ENCODE measurements at places on chromosomes 6 and 20.

DNA sequence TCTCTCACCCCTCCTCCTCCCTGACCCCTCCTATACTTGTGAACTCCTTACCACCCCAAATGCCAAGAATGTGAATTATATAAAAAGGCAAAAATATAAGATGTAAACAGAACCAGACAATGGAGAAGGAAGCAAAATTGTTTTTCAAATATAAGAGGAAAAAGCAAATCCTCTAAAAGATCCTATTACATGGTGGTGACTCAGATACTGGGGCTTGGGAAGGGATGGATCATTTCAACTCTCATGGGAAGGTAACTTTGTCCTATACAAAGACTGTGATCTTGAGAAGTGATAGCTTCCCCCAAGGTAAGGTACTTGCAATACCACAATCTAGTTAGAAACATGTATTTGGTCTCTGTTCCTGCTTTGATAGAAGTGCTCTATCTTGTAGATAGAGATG is 24.6 kb upstream of the TNFRSF21 start:
- no peak for DNase-seq

DNA sequence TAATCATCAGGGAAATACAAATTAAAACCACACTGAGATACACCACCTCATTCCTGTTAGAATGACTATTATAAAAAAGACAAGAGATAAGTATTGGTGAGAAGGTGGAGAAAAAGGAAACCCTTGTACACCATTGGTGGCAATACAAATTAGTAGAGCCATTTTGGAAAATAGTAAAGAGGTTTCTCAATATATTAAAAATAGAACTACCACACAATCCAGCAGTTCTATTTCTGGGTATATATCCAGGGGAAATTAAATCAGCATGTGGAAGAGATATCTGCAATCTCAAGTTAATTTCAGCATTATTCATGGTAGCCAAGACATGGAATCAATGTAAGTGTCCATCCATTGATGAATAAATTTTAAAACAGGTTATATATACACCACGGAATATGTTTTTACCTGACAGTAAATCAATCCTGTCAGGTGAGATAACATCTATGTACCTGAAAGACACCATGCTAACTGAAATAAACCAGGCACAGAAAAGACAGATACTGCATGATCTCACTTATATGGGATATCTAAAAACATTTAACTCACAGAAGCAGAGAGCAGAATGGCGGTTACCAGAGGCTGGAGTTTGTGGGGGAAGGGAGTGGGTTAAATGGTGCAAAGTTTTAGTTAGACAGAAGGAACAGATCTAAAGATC is 64.1 kb downstream of the SHPRH start:
- no peak for DNase-seq

GRCh38 chr6:120290964-120291363 is 941.4 kb upstream of the MAN1A1 start:
- no peak for DNase-seq

DNA sequence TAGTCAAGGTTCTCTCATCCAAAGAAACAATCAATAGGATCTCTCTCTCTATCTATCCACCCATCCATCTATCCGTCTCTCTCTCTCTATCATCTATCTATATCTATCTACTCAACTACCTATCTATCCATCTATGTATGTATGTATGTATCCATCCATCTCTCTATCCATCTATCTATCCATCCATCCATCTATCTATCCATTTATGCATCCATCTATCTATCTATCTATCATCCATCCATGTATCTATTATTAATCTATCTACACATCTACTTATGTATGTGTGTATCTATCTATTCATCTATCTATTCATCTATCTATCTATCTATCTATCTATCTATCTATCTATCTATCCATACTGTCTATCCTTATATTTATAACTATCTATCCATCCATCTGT is 99.3 kb downstream of the FNDC1 start:
- DNase-seq = no peak

GRCh38 chr20:53597521-53598120 is 4.0 kb upstream of the ZNF217 start:
- DNase-seq = no peak

DNA sequence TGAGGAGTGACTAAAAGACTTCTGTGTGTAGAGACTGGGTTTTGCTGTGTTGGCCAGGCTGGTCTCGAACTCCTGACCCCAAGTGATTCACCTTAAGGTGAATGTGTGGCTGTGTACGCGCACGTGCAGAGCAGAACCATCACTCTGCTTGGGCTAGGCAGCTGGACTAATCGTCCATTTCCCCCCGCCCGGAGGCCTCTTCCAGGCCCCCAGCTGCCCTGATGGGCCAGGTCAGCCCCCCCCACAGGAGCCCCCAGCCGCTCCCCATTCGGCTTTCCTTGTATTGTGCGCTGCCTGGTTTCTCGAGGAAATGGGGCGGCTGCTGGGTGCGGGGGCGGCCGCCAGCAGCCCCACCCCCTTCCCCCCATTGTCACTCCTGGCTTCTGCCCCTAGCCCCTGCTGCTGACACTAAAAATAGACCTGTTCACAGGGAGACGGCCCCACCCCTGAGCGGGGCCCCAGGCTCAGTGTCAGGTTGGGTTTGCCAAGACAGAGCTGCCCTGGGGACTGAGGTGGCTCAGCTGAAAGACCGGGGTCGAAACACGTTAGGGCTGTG is 24.6 kb upstream of the CSNK2A1 start:
- no peak for DNase-seq

GRCh38 chr20:53748821-53749421 is 155.3 kb upstream of the ZNF217 start:
- DNase-seq = no peak

DNA sequence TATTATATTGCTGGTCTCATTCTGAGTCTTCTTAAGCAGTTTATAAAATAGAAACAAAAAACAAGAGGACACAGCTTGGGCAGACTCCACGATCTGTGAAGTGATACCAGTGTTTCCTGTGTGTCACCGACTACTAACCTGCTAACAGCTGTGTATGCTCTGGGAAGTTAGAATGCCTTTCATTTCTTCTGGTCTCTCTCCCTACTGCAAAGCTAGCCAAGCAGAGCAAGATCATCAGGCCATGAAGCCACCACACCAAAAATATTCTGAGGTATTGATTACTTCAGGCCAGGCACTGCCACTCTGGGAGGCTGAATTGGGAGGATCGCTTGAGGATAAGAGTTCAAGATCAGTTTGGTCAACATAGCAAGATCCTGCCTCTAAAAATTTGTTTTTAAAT is 46.9 kb upstream of the SMIM29 start:
- DNase-seq = no peak

GRCh38 chr20:25272223-25273000 is 24.5 kb downstream of the PYGB start:
- no peak for DNase-seq

DNA sequence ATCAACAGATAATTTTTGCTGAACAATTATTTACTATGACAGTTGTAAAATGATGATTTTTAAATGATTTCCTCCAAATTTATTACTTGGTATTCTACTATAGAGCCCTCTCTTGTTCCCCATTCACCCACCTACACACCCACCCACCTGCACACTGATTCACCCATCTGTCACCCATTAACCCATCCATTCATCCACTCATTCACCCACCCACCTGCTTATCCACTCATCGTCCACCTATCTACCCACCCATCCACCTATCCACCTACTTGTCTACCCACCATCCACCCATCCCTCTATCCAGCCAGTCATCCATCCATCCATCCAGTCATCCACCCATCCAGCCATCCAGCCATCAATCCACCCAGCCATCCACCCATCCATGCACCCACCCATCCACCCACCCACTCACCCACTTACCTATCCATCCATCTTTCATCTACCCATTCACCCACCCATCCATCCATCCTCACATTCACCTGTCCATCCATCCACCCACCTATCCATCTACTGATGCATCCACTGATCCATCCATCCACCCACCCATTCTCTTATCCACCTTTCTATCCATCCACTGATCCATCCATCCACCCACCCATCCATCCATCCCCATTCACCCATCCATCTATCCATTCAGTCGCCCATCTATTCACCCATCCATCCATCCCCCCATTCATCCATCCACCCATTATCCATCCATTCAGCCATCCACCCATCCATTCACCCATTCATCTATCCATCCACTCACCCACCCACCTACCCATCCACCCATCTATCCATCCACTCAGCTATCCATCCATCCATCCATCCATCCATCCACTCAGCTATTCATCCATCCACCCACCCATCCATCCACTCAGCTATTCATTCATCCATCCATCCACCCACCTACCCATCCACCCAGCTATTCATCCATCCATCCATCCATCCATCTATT is 72.0 kb downstream of the SYNJ2 start:
- DNase-seq = no peak

DNA sequence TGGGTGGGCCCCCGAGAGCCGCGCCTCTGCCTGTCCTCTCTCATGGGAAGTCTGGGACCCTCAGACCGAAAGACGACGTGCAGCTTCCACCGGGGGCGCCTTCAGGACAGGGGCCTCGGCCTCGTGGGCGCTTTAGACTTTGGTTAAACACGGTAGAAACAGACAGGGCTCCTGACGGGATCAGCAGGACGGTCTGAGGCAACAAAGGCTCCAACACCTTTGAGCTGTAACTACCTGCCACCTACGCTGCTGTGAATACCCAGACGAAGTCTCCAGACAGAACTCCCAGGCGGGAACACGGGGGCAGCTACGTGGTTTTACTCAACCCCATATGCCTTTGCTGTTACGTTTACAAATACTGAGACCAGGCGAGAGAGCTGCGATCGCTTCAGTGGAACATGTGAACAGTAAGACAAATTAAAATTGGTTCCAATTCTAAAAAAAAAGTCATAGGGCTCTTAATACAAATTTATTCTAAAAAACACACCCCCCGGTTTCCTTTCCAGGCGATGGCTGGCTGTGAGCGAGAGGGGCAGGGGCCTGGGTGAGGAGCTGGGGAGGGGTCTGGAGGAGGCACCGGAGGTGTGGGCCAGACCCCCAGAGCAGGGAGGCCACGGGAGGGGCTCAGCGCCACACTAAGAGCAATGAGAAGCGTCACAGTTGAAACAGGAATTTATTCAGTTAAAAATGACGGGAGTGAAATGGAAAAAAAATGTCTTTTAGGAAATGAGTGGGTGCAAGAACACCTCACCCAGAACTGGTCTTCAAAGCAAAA is 453.2 kb downstream of the QKI start:
- no peak for DNase-seq

GRCh38 chr20:46945465-46945864 is 50.8 kb downstream of the EYA2 start:
- no peak for DNase-seq

DNA sequence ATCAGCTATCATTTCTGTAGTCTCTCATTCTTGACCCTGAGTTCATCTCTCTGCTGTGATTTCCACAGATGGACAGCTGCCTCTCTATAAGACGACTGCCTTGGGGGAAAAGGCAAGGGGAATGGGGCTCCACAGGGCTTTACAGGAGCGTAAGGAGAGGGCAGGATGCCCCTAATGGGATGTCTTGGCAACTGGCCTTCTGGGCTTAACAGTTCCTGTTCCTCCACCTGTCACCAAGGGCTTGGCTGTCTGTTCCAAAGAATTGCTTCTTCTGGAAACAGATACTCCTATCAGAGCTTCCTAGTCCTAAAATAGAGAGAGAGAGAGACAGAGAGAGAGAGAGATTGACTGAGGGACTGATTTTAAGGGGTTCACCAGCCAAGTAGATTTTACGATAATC is 181.9 kb downstream of the TMEM200A start:
- DNase-seq = no peak

GRCh38 chr6:1762203-1762602 is 152.5 kb downstream of the FOXC1 start:
- DNase-seq = peak; percentile 25

GRCh38 chr6:39507331-39507998 is 185.0 kb upstream of the KCNK16 start:
- no peak for DNase-seq

- no peak for DNase-seq
Measured at GRCh38 chr6:132362442-132363185, 38.7 kb downstream of the MOXD1 start.

GRCh38 chr6:70241991-70242420 is 60.9 kb downstream of the COL9A1 start:
- no peak for DNase-seq

DNA sequence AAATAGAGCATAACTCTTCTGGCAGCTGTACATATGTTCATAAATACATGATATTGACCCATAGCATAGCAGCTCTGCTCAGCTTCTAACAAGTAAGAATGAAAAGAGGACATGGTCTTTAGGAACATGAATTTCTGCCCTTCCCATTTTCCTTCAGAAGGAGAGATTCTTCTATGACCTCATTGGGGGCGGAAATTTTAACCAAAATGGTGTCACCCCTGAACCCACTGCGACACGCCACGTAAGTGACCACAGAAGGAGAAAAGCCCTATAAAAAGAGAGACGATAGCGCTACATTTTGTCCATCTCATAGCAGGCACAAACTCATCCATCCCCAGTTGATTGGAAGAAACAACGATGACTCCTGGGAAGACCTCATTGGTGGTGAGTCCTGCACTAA is at the start of gene IL17A:
Gene IL17A (plus strand): TSS at position 301 of the 400 bp plus-strand sequence. CDS start 57 bp downstream, at position 358.
- no peak for DNase-seq

DNA sequence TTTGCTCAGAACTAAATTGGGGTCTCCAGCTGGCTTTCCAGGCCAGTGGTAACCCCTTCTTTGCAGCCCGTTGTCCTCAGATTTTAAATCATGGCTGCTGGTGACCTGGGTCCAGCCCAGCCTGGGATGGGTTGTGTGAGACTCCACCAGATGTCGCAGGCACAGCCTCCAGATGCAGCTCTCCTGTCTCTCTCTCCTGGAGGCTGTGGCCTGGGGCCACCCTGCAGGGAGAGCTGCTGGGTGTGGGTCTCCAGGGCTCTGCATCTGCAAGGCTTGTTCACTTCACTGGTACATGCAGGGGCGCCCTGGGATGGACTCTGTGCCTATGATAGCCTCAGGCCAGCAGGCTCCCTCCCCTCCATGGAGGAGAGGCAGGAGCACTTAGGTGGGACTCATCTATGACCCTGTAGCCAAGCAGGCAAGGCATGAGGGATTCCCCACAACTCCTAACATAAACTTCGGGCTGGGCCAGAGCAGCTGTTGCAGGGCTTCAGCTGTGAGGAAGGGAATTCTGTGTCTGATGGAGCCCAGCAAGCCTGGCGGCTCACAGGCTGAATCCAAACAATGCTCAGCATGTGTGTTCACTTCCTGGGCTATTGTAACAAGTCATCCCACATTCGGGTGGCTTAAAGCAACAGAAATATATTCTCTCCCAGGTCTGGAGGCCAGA is 94.7 kb upstream of the NXT1 start:
- no peak for DNase-seq

DNA sequence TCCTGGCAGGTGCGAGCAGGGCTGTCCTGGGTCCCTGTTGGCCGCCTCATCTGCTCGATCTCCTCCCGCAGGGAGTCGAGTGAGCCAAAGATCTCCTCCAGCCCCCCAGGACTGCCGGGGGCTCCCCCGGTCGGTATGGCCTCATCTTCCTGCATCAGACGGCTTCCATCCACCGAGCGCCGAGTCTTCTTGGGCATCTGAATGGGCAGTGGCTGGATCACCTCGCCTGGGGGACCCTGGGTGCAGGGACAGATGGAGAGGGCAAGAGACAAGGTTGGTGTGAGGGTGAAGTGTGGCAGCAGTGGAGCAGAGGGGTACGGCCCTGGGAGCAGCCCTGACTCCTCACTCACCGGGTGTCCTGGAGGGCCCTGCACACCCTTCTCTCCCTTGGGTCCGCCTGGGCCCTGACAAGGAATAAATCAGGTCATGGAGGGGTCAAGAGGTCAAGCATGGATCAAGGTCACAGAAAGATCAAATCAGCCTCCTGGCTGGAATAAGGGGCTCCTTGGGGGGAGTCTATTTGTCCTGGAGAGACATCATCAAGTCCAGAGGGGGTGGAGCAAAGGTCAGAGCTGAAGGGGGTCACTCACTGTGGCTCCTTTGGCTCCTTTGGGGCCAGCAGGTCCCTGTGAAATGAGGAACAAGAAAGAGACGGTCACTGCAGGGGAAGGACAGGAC is 26.5 kb downstream of the COL11A2 start:
- no peak for DNase-seq
